KBM-7 (cell line): ENCODE measurements at places on chromosomes 5 and 9.

DNA sequence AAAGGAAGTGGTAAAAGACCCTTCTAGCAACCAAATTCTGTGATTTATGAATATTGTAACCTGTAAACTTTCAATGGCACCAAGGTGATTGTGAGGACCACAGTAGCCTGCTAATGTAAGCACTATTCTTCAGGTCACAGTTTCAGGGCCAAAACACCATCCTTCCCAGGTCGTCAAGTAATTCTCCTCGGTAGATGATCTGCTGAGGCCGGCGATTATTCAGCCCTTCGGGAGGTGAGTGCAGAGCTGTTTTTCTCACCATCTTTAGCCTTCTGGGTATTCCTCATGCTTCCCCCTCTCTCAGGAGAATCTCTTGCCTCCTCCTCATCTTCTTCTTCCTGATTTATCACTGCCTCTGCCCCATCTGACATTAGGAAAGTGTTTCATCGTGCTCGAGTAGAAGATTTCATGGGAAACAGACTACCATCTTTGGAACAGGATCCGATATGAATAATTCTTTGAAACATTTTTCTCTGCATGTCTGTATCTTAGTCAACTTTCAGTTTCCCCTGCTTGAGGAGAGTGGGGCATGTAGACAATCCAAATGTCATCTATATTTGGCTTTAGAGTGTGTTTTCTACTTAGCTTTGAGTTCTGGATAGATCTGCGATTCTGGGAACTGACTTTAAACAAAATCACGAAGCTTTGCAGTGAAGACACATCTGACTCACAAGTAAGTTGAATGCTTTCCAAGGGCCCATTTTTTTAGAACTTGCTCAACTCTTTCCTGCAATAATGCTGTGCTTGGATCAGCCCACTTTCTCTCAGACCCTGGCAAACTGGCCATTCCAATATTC is 173.9 kb downstream of the AOPEP start:
- no peak for DNase-seq

DNA sequence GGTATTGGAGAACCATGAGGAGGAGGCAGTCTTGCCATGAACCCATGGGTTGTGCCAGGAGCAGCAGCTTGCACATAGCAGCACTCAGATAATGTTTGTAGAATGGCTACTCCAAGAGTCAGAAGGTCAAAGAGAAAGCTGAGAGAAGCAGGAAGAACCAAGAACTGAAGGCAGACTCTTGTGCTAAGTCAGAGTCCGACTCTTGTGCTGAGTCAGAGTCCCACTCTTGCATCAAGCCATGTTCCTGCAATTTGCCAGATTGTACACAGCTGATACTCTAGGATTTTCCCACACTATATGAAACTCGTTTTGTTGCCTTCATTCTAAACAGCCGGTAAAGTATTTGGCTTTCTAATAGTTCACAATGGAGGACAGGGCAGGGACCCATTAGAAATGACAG is 26.2 kb upstream of the HSPA9 start:
- no peak for DNase-seq

DNA sequence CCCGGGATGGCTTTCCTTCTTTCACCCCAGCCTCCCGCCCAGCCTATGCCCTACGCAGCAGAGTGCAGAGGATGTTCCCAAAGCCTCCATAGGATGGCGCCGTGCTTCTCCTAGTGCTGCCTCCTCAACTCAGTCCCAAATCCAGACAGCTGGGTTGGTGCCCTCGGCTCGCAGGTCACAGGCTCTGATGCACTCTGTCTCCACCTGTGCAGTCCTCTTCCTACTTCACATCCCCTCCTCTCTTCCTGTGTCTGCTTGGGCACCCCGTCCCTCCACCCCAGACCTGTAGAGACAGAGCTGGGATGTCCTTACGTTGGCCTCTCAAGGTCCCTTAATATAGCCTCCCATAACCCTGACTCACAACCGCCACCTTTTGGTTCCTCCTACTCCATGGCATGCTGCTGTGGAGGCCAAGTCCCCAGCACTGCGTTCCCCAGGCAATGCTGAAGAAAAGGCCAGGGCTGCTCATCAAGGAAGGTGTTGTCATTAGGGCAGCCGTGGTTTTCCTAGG is 314.4 kb downstream of the GADD45G start:
- DNase-seq, result peak; percentile 15

DNA sequence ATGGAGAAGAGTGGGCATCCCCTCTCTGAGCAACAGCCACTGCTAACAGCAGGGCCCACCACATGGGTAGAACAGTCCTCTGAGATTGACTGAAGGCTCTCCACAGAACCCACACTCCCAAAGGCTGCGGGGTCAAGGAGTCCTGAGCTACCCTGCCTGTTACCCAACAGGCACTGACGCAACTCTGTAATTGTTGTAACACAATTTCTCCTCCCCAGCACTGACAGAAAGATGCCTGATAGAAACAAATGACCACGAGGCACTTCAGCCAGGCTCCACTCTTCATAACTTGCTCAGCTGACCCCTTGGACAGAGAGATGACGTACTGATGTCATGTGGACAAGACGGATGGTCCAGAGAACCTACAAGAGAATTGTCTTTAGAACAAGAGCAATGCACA is 220.7 kb downstream of the SPOCK1 start:
- no peak for DNase-seq

DNA sequence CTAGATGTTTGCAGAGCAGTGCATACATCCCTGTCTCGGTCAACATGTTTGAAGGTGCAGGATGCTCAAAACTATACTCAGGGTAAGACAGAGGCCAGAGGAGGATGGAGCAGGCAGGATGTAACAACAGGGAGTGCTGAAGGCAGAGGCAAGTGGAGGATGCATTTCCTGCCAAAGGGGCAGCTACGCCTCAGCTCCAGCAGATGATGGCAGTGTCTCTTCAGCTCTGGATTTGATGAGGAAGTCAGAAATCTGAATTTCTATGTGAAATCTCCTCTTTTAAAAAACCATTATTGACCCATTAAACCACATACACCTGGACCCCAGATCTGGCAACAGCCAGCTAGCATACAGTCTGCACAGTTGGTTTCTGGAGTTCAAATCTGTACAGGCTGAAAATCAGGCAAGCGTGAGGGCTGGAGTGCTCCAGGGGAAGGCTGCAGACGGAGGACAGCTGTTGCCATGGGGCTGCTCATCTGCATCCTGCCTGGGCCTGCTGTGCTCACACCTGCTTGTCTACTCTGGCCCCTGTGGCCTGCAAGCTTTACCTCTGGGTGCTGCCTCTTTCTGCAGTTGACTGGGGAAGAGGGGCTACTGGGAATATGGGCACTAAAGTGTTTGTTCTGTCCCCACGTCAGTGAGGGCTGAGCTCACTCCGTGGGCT is 152.9 kb upstream of the SLC28A3 start:
- DNase-seq, result no peak
